ENCODE measurements at places on chromosomes 11 and 22.

- DNase-seq: no peak
These were observed 91.2 kb downstream of the LUZP2 start for GRCh38 chr11:24588081-24588480.

DNA sequence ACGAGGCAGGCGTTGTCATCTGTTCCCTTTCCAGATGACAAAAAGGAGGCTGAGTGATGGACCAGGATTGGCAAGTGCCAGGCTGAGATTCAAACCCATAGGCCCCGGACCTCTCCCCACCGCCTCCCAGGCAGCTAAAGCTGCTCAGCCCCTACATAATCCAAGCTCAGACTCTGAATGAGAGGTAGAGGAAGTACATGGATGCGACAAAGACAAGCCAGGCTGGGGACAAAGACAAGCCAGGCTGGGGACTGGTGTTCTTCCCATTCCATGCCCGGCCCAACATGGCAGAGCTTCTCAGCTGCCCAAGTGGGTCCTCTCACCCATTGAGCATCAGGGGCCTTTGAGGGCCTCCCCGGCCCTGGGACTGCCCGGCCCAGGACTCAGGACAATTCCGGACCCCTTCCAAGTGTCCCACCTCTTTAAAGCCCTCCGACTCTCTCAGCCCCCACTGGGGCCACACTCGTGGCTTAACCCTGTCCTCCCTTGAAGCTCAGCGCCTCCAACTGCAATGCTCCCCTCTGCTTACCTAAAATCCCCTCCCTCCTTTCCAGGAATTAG is 4.8 kb downstream of the MFNG start:
- DNase-seq: no peak

DNA sequence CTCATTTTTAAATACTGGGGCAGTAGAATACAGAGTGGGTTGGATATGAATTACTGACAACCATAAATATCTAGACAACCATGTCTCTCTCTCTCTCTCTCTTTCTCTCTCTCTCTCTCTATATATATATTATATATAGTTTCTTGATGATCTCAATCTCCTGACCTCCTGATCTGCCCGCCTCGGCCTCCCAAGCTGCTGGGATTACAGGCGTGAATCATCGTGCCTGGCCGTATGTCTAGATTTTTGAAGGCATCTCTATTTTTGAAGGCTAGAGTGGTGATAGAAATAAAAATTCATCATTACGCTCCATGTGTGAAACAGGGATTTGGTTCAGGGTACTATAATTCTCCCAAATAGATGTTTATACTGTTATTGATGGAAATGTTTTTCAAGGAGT is 84.1 kb downstream of the DDX10 start:
- no peak for DNase-seq

DNA sequence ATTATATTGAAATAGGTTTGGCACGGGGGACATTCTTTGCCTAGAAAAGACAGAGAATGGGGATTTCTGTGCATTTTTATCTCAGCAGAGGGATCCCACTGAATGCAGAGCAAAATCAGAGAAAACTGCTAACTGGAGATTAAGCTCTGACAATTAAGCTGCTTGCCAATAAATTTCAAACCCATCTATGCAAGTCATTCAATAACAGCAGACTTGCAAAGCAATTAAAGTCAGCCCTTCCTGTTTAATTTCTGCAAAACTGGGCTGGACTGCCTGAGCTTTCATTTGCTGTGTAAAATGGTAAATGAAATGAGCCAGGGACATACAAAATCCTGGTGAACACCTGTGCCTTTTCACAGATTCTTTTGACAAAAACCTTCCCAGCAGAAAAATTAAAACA is 1273.9 kb upstream of the CNTN5 start:
- DNase-seq: no peak

DNA sequence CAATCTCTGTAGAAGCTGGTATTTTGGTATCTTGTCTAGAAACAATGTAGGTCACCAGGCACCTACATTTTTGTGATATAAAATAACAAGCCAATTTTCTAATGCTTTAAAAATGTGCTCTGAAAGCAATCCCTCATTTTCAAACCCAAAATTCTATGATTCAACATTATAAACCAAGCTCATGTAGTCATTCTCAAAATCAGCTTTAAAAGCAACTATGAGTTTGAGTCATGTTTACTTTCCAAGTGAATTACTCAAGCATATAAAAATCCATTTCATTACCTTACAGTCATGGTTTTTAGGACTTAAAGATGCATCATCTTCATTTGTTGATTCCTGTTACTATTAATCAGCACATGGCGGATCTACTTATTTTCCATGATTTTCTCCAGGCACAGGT is 216.4 kb downstream of the GRM5 start:
- no peak for DNase-seq

- DNase-seq: no peak
These were observed 23.7 kb upstream of the ARFGAP3 start for GRCh38 chr22:42880815-42881214.

DNA sequence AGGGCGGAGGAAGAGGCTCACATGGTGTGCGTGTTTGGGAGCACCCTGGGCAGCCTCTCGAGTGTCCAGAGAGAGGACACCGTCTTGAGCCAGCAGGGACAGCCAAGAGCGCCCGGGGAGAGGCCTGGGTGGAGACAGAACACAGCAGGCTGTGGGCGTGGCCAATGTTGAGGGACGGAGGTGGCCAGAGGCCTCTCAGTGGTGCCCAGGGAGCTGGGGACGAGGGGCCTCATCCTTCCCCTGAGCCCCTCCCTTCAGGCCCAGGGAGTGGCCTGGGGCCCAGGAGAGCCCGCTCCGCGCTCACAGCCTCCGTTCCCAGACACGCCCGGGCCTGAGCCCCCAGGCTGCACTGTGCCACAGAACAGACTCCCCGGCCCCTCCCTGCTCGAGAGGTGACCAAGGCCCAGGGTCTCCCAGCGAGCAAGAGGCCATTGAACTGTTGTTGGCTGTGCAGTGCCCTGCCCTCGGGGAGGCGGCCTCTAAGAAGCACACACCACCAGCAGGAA is 48.4 kb downstream of the CDKN1C start:
- no peak for DNase-seq

GRCh38 chr11:74559110-74559933 is 33.1 kb upstream of the POLD3 start:
- no peak for DNase-seq

DNA sequence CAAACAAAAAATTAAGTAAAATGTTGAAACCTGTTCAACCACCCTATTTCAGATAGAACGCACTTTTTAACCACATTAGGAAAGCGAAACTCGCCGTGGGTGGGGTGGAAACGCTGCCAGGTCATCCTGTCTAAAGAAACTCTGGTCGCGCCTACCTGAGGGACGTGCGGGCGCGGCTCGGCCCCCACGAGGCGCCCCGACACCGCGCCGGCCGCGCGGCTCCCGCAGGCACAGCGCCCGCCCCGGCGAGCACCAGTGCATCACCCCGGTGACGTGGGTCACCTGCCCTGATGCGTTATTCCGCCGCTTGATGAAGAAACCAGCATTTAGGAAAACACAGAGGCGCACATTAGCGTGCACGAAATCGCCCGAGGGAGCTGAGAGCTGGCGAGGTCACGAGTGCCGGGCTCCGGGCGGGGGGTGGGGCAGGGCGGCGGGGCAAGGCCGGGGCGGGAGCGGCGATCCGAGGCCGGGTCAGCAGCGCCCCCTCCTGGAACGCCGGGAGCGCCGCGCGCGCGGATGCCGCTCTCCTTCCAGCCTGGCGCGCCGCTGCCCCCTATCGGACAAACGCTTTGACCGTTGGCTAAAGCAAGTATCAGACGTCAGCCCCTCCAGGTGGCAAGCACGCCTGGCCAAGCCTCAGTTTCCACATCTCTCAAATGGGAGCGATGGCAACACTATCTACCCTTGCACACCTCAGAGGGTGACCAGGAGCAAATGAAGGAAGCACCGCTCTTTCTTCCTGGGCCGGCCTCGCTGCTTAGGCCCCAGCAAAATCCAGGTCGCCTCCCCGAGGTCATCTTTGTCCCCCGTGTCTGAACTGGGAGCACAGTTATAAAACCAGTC is 15.7 kb upstream of the SNX32 start:
- peak; percentile 95 for DNase-seq

DNA sequence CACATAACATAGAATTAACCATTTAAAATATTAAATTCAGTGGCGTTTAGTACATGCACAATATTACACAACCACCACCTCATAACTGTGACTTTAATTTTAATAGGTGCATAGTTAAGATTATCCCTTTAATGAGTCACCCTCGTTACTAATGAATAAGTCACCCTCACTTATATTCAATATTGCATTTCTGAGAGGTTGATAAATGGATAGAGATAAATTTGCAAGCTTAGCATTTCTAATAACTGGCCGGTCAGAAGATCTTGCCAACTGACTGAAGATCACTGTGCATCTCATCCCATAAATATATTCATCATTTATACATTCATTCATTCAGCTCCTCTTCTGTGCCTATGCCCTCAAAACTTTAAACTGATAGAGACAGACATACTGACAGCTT is 243.7 kb downstream of the TTC28 start:
- DNase-seq: no peak

DNA sequence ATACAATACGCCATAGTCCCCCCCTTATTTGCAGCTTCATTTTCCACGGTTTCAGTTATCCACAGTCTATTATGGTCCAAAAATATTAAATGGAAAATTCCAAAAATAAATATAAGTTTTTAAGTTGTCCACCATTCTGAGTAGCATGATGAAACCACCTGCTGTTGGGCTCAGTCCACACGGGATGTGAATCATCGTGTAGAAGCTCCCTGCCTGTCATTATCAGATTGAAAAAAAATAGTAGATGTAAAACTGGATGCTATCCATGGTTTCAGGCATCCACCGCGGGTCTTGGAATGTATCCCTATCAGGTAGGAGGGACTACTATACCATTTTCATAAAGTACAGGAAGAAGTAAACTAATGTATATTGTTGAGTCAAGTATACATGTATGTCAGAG is 127.4 kb downstream of the TTC17 start:
- no peak for DNase-seq

DNA sequence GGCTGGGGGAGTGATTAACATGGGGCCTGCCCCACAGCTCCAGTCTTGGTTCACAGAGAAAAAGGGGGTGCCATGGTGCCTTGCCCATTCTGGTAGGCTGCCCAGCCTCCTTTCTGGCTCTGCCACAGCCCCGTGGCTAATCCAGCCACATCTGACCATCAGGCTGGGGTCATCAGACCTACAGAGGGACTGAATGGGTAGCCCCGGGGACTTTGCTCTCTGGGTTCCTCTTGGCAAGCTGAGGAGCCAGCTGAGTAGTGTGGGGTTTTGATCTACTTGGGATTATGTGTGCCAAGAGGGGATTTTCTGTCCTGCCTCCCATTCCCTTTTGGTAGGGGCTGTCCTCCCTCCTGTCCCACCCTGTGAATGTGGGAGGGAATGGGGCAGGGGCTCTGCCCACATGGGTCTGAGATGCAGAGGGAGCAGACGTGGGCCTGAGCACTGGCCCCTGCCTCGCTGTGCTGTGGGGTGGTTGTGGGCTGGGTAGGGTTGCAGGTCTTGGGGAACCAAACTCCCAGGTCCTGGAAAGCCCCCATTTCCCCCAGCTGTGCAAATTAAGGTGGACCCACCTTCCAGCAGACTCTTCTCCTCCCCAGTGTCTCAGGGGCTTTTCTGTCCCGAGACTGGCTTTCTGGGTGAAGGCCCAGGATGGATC is 32.0 kb downstream of the CD82 start:
- no peak for DNase-seq

DNA sequence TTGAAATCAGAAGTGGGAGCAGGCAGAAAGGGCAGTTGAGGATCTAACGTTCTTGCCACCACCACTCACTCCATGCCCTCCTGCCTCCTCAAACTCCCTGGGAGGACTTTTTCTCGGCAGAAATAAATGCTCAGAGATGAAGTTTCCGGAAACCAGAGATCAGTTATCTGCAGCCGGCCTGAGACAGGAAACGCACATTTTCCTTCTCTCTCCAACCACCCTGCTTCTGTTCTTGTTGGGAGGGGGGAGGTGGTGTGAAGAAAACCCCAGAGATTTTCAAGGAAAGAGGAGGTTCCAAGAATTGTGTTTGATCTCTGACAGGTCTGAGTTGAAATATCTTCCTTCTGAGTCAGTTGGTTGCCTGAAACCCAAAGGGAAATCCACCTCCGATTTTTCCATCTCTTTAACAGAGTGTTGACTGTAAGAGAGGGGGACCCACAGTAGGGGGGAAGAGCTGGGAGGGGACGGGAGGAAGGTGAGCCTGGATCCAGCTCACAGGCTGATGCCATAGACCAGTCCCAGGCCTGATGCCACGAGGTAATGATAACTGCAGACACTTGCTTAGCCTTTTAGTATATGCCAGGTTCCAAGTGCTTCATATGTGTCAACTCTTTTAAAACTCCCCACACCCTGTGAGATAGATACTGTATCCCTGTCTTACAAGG is 100.8 kb downstream of the TRAF6 start:
- no peak for DNase-seq

GRCh38 chr11:35210876-35211546 is 72.0 kb downstream of the CD44 start:
- no peak for DNase-seq

GRCh38 chr11:65112546-65113360 is 1.1 kb downstream of the TM7SF2 start:
- peak; percentile 79 for DNase-seq

- no peak for DNase-seq
These were observed 24.2 kb downstream of the OR5B17 start for GRCh38 chr11:58334708-58335107.

- no peak for DNase-seq
These were observed 293.3 kb upstream of the MPPED2 start for GRCh38 chr11:30879322-30880005.

GRCh38 chr22:33684087-33684486 is 236.2 kb downstream of the LARGE1 start:
- no peak for DNase-seq

GRCh38 chr22:38338772-38339379 is 21.6 kb upstream of the CSNK1E start:
- DNase-seq: peak; percentile 33

DNA sequence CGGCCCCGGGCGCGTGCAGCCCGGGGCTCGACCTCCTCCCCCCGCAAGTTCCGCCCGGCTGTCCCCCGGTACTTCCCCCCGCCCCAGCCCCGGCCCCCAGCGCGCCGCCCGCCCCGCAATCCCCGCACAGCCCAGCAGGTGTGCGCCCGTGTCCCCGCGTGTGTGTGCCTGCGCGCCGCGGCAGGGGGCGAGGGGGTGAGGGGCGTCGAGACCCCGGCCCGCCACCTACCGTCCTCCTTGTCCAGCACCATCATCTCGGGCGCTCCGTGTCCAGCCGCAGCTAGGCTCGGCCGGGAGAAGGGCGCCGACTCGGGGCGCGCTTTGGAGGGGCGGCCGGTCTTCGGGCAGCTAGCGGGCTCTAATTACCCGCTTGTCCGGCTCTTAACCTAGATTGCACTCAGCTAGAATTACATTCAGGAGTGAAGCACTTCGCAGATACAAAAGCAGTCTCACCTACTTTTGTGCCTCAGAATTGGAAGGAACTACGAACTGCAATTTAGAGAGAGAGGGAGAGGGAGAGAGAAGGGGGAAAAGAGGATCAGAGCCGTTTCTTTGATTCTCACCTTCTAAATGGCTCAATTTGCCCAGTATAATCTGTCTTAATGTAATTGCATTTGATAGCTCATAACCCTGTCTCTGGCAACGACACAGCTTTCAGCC is 439 bp downstream of the LMO1 start:
- DNase-seq: no peak

GRCh38 chr11:130449996-130450769 is 1.7 kb downstream of the ADAMTS15 start:
- peak; percentile 42 for DNase-seq
